ENCODE measurements at places on chromosomes 3 and 15.

DNA sequence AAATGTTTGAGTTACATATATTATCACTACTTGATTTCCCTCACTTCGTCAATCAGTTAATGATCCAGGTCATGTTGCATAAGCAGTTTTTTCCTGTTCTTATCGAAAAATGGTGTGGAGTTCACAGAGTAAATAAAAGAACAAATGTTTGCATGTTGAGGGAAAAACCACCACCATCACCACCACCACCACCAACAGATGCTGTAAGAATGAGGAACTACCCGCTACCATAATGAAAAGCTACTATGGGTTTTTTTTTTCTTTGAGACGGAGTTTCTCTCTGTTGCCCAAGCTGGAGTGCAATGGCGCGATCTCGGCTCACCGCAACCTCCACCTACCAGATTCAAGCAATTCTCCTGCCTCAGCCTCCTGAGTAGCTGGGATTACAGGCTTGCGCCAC, 27.6 kb downstream of the RUBCN start:
- DNase-seq: no peak

- DNase-seq: peak; percentile 50
Observed at GRCh38 chr3:154121701-154122551, 736 bp downstream of the ARHGEF26 start.

GRCh38 chr3:59935025-59935424, 885.2 kb upstream of the CFAP20DC start:
- DNase-seq: no peak

GRCh38 chr3:33115024-33115768, 1.4 kb downstream of the CRTAP start:
- DNase-seq: no peak

DNA sequence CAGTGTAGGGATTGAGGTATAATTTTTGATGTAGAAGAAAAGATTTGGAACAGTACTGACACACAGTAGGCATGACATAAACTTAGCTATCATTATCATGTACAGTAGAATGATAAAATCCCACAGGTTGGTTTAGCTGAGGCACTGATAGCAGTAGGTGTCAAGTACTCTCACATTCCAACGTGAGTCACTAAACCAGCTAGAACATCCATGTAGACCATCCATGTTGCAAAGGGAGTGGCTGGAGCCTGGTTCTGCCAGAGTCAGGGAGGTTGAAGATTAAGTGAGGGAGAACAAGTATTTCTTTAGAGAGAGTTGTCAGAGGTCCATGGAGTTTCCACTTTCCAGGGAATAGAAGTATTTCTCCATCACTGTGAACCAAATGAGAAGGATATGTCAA, 157.2 kb upstream of the TMEM108 start:
- no peak for DNase-seq

DNA sequence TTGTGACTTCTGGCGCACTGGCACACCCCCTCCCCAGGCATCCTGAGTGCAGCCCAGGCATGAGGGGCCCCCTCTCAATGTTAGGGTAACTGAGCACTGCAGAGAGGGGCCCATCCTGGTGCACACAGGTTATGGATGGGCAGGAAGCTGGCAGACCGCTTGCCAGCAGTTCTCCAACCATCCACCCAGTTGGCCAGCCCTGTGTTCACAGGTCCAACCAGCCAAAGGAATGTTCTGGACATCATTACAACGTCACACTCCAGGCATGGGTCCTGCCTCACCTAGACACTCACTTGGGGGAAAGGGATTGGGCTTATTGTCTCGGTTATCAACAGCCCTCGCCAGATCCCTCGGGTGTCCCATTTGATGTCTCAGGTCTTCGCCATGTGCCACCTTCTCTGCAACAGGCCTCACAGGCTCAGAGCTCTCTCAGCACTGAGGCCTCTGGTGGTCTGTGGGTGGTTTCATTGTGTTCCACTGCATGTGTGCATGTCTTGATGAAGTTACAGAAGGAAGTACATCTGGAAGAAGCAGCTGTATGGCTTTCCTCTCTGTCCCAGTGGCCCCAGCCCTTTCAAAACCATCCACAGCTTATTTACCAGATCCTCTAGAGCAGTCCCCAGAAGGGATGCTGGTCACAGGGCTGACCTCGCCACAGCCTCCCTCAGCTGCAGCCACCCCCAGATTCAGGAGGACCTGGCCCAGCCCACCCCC, 23.7 kb downstream of the ADCY5 start:
- DNase-seq: no peak

DNA sequence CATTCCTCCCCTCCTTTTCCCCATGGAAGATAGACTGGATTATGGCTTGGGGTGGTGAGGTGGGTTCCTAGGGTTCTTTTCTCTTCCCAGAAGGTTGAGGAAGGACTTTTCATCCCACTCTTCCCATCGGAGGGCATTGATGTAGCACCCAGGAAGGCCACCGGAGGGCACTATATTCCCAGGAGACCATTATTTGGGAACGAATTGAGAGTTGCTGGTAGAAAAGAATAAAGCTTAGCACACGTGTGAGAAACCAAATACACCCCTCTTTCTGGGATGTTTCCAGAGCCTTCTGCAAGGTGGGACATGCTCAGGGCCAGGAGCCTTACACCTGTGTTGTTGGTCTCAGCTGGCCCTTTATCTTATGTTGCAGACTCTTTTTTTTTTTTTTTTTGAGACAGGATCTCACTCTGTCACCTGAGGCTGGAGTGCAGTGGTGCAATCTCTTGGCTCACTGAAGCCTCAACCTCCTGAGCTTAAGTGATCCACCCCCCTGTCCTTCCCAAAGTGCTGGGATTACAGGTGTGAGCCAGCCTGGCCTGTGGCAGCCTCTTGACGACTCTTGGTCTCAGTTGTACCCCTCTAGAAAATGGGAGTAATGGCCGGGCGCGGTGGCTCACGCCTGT, 6.3 kb upstream of the CDC25A start:
- peak; percentile 49 for DNase-seq

GRCh38 chr3:195172039-195172684, 98.8 kb downstream of the XXYLT1 start:
- DNase-seq: no peak

- DNase-seq: no peak
Observed at GRCh38 chr15:36479200-36479896, 100.1 kb upstream of the CDIN1 start.

GRCh38 chr15:45205192-45205591, 17.4 kb upstream of the SHF start:
- DNase-seq: peak; percentile 76

- no peak for DNase-seq
Observed at GRCh38 chr15:57025264-57025926, 107.0 kb downstream of the TCF12 start.
